ENCODE measurements at places on chromosomes 5 and 9. TPM values are rescaled to one million over a fixed set of nuclear protein-coding genes. Genes with fewer than 3 reads are reported as not detected.

The AGXT2 gene
- polyA plus RNA-seq: not detected

The TNFSF15 gene
- 1.1 TPM for polyA plus RNA-seq

The PCDHA12 gene
- not detected for polyA plus RNA-seq

The SPINK7 gene
- 55.8 TPM for polyA plus RNA-seq

The TAF1L gene
- polyA plus RNA-seq: not detected

The ITGA1 gene
- 11.9 TPM for polyA plus RNA-seq

The STC2 gene
- 1.6 TPM for polyA plus RNA-seq

The NOL6 gene
- polyA plus RNA-seq: 10.7 TPM

The CDKN2A gene
- polyA plus RNA-seq: 3.2 TPM

The C9orf50 gene
- polyA plus RNA-seq: 0.13 TPM

The ROPN1L gene
- polyA plus RNA-seq: 0.31 TPM

The KIF24 gene
- 0.37 TPM for polyA plus RNA-seq

The KCTD16 gene
- polyA plus RNA-seq: not detected

The SLC25A2 gene
- polyA plus RNA-seq: not detected

The TMEM8B gene
- 7.0 TPM for polyA plus RNA-seq

The LYRM7 gene
- polyA plus RNA-seq: 3.5 TPM

The ETF1 gene
- 66.3 TPM for polyA plus RNA-seq

The TRIM32 gene
- 2.9 TPM for polyA plus RNA-seq

The ZFP62 gene
- polyA plus RNA-seq: 7.8 TPM

The PRLR gene
- polyA plus RNA-seq: 0.56 TPM

The OTP gene
- polyA plus RNA-seq: not detected

The RGS3 gene
- polyA plus RNA-seq: 30.4 TPM

The MLANA gene
- polyA plus RNA-seq: not detected

The COL5A1 gene
- 7.3 TPM for polyA plus RNA-seq

The ESM1 gene
- 0.56 TPM for polyA plus RNA-seq

The BAAT gene
- polyA plus RNA-seq: not detected

The CCNJL gene
- polyA plus RNA-seq: 2.4 TPM

The NTNG2 gene
- 0.31 TPM for polyA plus RNA-seq

The LPAR1 gene
- polyA plus RNA-seq: 25.8 TPM

The ADRA1B gene
- 0.25 TPM for polyA plus RNA-seq

The CARD6 gene
- 4.0 TPM for polyA plus RNA-seq

The F2R gene
- polyA plus RNA-seq: 6.0 TPM

The AGTPBP1 gene
- polyA plus RNA-seq: 2.9 TPM

The PCDHGB6 gene
- not detected for polyA plus RNA-seq

The CATSPER3 gene
- polyA plus RNA-seq: not detected

The RNF208 gene
- polyA plus RNA-seq: 13.9 TPM

The ANKRD18A gene
- 0.50 TPM for polyA plus RNA-seq

The PROB1 gene
- polyA plus RNA-seq: 0.76 TPM

The N4BP3 gene
- 2.9 TPM for polyA plus RNA-seq

The GABRA6 gene
- not detected for polyA plus RNA-seq

The HMGCR gene
- 6.0 TPM for polyA plus RNA-seq

The TMEM141 gene
- 219 TPM for polyA plus RNA-seq

The MAST4 gene
- polyA plus RNA-seq: 11.7 TPM

The CEL gene
- 4.0 TPM for polyA plus RNA-seq

The CACNA1B gene
- not detected for polyA plus RNA-seq

The IFNA21 gene
- polyA plus RNA-seq: not detected

The BTNL8 gene
- 1.3 TPM for polyA plus RNA-seq

The TSSK1B gene
- not detected for polyA plus RNA-seq

The IFNA10 gene
- not detected for polyA plus RNA-seq

The PCDHA10 gene
- 0.12 TPM for polyA plus RNA-seq

The ACO1 gene
- 20.9 TPM for polyA plus RNA-seq

The PCDHGA11 gene
- 0.25 TPM for polyA plus RNA-seq

The UGT3A1 gene
- polyA plus RNA-seq: not detected

The SMIM32 gene
- 0.75 TPM for polyA plus RNA-seq

The CCNO gene
- polyA plus RNA-seq: 8.5 TPM

The SLC36A1 gene
- 1.7 TPM for polyA plus RNA-seq

The KCNT1 gene
- 0.10 TPM for polyA plus RNA-seq

The BHMT2 gene
- polyA plus RNA-seq: 7.6 TPM

Measured in stomach (tissue), 19 donors.